ENCODE measurements at places on chromosomes 11 and 22.
A peak's percentile ranks its signal among the peaks of the same experiment; 100 is the strongest.

GRCh38 chr11:118953265-118953664 is 2.8 kb upstream of the UPK2 start:
- DNase-seq = peak; percentile 94

DNA sequence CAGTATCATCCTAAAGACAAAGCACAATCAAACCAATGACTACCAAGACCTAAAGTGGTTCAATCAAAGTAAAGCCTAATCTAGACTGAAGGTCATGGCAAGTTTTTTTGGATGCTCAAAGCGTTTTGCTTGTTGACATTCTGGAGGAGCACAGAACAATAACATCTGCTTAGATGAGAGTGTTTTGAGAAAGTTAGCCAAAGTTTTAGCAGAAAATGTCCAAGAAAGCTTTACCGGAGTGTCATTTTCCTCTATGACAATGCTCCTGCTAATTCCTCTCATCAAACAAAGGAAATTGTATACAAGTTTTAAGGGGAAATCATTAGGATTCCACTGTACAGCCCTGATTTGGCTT is 256.9 kb upstream of the FAT3 start:
- DNase-seq = no peak

DNA sequence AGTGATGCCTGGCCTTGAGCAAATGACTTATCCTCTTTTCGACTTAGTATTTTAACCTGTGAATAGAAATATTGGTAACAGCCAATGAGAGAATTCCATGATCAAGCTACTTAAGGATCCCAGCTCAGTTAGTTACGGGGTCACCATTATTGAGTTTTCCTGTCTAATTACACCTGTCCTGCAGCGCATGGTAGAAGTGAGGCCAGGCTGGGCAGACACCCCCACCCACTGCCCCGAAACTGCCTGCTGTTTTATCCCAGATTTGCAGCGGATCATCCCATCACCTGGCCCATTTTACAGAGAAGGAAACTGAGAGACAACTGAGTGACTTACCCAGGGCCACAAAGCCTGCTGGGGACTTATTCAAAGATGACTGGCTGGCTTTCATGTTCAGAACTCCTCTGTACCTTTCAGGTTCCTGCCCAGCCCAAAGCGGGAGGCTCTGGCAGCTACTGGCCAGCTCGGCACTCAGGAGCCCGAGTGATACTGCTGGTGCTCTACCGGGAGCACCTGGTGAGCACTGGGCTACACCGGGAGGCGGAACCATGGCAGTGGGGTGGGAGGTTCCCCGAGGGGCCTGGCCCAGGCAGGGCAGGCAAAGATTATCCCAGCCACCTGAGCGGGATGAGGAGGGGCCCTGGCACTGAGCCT is 1.4 kb downstream of the MUS81 start:
- no peak for DNase-seq

DNA sequence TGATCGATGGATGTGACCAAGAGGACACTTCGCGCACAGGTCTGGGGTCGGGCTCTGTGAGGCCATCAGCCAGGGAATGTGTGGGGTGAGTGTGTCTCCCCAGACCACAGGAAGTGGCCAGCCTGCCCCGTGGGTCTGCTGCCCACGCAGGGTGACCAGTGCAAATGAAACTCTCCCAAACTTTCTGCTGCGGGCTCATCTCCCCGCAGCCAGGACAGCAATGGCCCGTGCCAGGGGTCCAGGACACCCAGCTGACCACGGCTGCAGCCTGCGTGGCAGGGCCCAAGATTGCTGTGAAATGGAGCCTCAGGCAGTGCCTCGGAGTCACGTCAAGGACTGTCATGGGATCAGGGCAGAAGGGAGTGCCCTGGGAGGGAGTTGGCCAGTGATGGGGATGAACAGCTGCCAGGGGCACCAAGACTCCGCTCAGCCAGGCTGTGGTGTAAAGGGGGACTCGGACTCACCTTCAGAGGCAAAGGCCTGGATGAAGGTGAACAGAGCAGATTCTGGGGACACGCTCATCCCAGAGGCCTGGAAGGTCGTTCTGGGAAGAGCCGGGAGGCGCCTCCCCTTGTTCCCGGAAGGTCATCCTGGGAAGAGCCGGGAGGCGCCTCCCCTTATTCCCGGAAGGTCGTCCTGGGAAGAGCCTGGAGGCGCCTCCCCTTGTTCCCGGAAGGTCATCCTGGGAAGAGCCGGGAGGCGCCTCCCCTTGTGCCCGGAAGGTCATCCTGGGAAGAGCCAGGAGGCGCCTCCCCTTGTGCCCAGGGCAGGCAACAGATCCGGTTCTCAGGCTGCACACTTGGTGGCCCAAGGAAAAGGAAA is 252.6 kb downstream of the BRD1 start:
- DNase-seq = no peak

- no peak for DNase-seq
Measured at GRCh38 chr11:12174477-12175143, 64.2 kb downstream of the MICAL2 start.
